ENCODE measurements at places on chromosomes 3 and 15. TPM values are rescaled to one million over a fixed set of nuclear protein-coding genes. Genes with fewer than 3 reads are reported as not detected.

IL12A gene
- not detected for total RNA-seq

PTPN23 gene
- total RNA-seq, result 19.0 TPM

MANF gene
- 80.3 TPM for total RNA-seq

C3orf22 gene
- not detected for total RNA-seq

PIF1 gene
- 4.5 TPM for total RNA-seq

RETNLB gene
- total RNA-seq, result not detected

EHHADH gene
- 6.3 TPM for total RNA-seq

RGMA gene
- total RNA-seq, result 17.7 TPM

ZDHHC3 gene
- total RNA-seq, result 65.3 TPM

CAND2 gene
- 6.0 TPM for total RNA-seq

NSMCE3 gene
- total RNA-seq, result 9.6 TPM

GATA2 gene
- 4.4 TPM for total RNA-seq

CACNA2D3 gene
- not detected for total RNA-seq

SV2B gene
- not detected for total RNA-seq

SLC25A26 gene
- total RNA-seq, result 11.4 TPM

GRAMD1C gene
- 1.3 TPM for total RNA-seq

CADPS gene
- total RNA-seq, result under 0.01 TPM

ROPN1 gene
- total RNA-seq, result not detected

KNG1 gene
- not detected for total RNA-seq

LRRC58 gene
- total RNA-seq, result 21.7 TPM

Data from pericardium fibroblast (primary cell).